Caudate nucleus (tissue), 63 donors: ENCODE measurements at places on chromosomes 4 and X.

GRCh38 chr4:121726642-121727268 lies 30.0 kb upstream of the ANXA5 start:
- DNase-seq, result no peak

DNA sequence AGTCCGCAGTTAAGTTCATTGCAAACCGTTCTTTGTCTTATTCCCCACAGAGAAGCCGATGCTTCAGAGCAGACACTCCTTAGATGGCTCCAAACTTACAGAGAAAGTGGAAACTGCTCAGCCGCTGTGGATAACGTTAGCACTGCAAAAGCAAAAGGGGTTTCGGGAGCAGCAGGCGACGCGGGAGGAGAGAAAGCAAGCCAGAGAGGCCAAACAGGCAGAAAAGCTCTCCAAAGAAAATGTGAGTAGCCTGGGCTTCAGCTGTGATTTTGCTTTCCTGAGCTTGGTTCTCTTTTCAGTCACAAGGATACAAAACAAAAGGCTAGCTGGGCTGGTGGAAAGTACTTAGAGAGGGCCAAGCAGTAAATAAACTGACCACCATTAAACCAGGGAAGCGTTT lies 64.0 kb downstream of the AASDH start:
- no peak for DNase-seq

DNA sequence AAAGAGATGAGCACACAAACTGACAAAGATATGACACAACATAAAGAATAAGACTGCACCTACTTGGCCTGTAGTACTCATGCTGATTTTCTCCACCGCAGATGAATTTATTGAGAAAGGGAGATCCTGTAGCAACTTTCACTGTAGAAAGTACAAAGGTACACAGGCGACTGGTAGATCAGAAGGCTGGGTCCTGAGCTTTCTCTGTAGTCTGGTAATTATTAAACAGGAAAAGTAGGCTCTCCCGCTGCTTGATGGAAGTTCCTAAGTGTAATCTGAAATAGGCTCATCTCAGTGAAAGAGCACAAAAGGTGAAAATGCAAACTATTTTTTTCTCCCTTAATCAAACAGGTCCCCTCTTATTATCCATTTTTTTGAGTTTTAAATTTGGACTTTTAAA lies at the start of gene ADH6:
TSS of gene ADH6 (minus strand) at position 175 of the 400 bp plus-strand sequence. CDS start at position 81, 94 bp downstream.
- DNase-seq, result no peak

- DNase-seq, result no peak
Measured at GRCh38 chr4:14221176-14221575, 593.7 kb upstream of the BOD1L1 start.

- no peak for DNase-seq
Measured at GRCh38 chrX:64338296-64338695, 57.0 kb downstream of the MTMR8 start.

DNA sequence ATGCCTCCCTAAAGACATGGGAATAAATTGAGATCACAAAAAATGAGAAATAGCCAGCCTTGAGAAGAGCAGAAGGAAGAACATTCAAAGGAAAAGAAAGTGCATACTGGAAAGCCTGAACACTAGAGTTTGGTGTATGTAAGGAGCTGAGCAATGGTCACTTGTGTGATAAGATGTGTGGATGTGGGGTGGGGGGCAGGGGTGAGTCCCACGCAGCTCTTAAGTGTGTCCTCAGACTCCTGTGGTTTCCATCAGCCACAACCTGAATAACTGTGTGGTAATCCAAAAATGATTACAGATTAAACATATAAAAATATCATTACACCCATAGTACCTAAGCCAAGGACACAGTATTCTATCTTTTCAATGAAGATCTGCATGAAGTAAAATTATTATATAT lies 59.9 kb downstream of the ELOVL6 start:
- DNase-seq, result no peak

DNA sequence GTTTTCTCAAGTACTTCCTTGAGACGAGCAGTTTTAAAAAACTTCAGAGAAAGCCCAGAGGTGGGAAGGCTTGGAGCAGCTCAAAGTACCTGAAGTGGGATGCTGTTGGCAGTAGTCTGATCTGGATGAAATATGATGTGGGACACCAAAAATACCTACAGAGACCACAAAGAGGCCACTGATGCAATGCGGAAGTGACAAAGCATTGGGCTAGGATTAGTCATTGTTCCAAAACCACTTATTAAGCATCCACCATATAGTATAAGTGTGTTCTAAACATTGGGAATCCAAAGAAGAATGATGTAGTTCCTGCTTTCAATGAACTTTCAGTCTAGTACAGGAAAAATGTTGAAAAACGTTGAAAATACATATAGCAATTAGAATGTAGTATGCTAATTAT lies 386.1 kb upstream of the CNKSR2 start:
- no peak for DNase-seq

GRCh38 chrX:148574237-148574973 lies 74.0 kb downstream of the AFF2 start:
- no peak for DNase-seq

DNA sequence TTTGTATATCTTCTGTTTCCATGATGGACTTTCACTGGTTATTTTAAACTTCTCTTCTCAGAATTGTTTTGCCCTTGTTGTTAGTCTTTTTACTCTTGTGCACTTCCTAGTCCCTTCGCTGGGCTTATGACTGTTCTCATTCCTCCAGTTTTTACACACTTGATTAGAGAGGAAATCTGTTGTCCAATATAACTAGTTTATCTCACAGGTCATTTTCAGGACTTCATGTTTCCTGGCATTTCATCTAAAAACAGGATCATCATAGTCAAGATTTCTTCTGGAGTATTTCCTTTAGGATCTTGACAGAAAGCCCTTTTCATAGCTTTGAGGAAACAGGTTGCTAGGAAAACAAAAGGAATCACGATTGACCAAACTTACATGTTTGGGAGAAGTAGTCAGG lies 3.0 kb downstream of the FNIP2 start:
- DNase-seq, result no peak

- no peak for DNase-seq
Measured at GRCh38 chr4:61511716-61512488, 311.8 kb downstream of the ADGRL3 start.
